Activated CD4-positive, alpha-beta memory T cell treated with anti-CD3 and anti-CD28 coated beads, Interleukin-2, amount 10 ng/mL, durations not matched to agents 7 days and 5 days (primary cell): ENCODE measurements at places on chromosomes 6 and 20. TPM values are rescaled to one million over a fixed set of nuclear protein-coding genes. Genes with fewer than 3 reads are reported as not detected.

DNA sequence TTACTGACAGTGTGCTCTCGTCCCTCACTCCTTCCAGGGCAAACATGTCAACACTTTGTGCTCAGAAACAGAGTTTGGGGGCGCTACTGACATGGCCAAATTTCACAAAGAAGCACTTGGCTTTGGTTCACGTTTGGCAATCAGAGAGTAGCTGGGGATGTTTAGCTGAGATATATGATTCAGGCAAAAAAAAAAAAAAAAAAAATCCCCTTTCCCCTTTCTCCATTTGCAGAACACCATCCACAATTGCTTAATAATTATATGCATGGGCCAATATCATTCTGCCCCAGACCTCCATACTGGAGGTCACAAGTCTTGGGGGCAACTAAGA, 128.4 kb upstream of the ADGRF1 start:
- DNase-seq, result no peak

DNA sequence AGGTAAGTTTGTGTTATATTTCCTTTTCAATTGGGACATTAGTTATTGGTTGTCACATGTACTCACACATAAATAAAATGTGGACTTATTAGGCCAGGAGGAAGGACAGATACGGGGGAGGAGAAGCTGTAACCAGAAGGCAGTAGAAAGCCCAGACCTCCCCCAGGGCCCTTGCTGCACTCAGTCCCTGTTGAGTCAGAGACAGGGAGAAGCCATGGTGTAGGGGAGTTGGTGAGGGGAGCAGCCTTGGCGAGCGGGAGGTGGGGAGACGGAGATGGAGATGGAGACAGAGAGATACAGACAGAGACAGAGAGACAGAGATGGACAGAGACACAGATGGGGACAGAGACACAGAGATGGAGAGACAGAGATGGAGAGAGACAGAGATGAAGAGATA, 263.2 kb downstream of the DLL1 start:
- no peak for DNase-seq

- no peak for DNase-seq
These were observed 29.7 kb upstream of the GFOD1 start for GRCh38 chr6:13517116-13517515.

DNA sequence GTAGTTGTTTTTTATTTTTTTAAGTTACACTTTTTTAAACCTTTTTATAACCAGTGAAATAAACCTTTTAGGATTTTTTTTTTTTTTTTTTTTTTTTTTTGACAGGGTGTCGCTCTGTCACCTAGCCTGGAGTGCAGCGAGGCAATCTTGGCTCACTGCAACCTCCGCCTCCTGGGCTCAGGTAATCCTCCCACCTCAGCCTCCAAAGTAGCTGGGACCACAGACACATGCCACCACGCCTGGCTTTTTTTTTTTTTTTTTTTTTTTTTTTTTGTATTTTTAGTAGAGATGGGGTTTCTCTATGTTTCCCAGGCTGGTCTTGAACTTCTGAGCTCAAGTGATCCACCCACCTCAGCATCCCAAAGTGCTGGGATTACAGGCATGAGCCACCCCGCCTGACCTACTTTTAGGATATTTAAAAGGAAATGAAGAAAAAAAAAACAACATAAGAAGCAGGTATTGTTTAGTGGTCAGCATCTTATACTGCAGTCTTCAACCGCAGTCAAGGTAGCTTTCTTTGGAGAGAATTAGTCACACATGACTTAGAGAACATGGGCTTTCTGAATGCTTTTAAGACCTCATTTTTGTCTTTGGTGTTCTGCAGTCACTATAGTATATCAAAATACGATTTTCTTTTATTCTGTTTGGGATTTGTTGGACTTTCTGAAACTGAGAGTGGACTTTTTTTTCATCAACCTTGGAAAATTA, 1.6 kb downstream of the POLR1H start:
- no peak for DNase-seq

The ADGRB3 gene
- not detected for total RNA-seq

The HLA-DQB2 gene
- total RNA-seq, result not detected

The LY6G5B gene
- 16.7 TPM for total RNA-seq
